ENCODE measurements at places on chromosomes 4 and X.
A peak's percentile ranks its signal among the peaks of the same experiment; 100 is the strongest.

- DNase-seq: no peak
Observed at GRCh38 chr4:92334716-92335350, 31.1 kb downstream of the GRID2 start.

- no peak for DNase-seq
Observed at GRCh38 chrX:46938589-46938988, 26.4 kb downstream of the JADE3 start.

GRCh38 chr4:56752985-56753384, 68.5 kb downstream of the SPINK2 start:
- DNase-seq: no peak

- no peak for DNase-seq
Observed at GRCh38 chr4:141328560-141329173, 108.0 kb downstream of the ZNF330 start.

DNA sequence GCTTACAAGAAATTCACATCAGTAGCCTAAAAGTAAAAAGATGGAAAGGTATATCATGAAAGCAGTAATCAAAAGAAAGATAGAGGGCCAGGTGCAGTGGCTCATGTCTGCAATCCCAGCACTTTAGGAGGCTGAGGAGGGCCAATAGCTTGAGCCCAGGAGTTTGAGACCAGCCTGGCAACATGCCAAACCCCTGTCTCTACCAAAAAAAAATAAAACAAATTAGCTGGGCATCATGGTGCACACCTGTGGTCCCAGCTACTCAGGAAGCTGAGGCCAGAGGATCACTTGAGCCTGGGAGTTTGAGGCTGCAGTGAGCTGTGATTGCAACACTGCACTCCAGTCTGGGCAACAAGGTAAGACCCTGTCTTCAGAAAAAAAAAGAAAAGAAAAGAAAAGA, 55.5 kb downstream of the GSPT2 start:
- DNase-seq: no peak

- DNase-seq: no peak
Observed at GRCh38 chr4:89243733-89244252, 63.8 kb downstream of the GPRIN3 start.

- DNase-seq: no peak
Observed at GRCh38 chr4:52665592-52665991, 6.5 kb upstream of the USP46 start.

DNA sequence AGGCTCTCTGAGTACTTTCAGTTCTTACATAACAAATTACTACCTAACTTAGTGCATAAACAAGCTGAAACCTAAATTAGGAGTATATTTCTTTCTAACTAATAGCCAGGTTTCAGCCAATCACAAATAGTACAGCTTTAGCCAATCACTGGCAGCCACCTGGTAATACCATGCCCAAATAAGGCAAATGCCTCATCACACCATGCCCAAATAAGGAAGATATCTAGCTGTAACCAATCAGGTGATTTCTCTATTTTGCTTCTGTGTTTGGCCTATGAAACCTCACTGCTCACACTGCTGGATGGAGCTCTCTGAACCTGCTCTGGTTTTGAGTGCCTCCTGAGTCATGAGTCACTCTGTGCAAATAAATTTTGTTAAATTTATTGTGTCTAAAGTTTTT, 113.5 kb downstream of the DDIT4L start:
- DNase-seq: no peak

- no peak for DNase-seq
Observed at GRCh38 chr4:11549525-11549924, 120.8 kb upstream of the HS3ST1 start.

- DNase-seq: no peak
Observed at GRCh38 chrX:37077646-37078433, 69.7 kb downstream of the FAM47C start.

DNA sequence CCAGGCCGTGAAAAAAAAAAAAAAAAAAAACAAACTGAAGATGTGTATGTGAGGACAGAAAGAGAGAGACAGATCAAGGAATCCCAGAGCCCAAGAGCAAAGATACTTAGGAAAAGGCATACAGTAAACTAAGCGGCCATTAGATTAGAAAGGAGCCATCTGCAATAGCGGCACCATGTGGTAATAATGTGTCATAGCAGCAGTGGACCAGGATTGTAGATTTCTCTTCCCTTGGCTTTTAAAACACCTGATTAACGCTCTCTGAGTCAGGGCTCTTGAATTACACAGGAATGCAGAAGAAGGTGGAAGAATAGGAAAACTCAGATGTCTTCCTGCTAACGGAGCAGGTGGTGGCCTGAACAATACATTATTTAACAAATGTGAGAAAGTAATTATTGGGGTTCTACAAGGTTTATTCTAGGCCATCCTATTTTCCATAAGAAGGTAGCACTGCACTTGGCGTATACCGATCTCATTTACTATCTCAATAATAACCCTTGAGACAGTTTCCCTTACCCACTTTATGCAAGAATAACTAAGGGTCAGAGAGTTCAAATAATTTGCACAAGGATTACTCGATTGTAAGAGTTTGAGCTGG, 182.7 kb downstream of the KCNIP4 start:
- DNase-seq: peak; percentile 4

GRCh38 chr4:5165420-5166369, 114.4 kb downstream of the STK32B start:
- DNase-seq: no peak

- no peak for DNase-seq
Observed at GRCh38 chrX:31338991-31339350, 267.1 kb upstream of the FTHL17 start.

DNA sequence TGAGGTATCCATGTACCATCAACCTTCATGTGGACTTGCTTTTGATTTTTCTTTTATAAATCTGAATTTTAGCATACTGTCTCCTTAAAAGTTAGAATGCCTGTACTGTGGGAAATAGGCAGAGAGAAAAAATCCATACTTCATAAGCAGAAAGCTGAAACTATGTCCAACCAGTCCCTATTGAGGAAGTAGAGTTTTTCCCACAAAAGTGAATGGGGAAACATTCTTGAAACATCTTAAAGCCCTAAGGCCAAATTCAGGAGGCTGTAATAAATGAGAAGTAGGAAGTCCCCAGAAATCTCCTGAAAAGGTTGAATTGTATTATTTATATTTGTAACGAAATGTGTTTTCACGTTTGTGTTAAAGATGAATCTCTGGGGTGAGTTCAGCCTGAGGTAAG, 56.3 kb downstream of the ENOX2 start:
- DNase-seq: no peak

DNA sequence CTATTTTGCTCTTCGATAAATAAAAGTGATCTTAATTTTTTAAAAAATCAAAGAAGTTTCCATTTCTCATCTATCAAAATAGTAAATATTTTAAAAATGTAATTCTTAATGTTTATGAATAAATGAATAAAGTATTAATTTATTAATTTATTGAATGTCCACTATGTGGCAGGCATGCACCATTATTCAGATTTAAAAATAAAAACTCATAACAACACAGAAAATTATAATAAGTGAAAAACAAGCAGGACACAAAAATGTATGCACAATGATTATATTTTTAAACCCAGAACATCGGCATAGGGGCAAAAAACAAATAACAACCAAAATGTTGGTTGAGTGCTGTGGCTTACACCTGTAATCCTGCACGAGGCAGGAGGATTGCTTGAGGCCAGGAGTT, 5.3 kb upstream of the PYURF start:
- DNase-seq: no peak

DNA sequence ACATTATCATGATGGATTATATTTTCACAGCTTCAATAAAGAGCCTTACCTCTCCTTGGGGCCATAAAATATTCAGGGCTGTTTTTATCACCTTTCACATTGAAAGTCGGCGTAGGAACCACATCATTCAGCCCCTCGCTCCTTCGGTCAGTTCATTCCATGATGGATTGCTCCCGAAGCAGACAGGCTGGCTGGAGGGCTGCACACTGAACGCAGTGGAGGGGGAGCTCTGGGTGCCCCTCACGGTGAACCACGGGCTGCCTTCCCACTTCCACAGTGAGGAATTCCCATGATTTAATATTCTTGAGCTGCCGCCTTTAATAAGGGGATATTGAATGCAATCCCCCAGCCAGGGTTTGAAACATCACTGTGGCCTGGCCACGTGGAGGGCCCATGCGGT, 16.0 kb downstream of the PPP2R2C start:
- DNase-seq: no peak

DNA sequence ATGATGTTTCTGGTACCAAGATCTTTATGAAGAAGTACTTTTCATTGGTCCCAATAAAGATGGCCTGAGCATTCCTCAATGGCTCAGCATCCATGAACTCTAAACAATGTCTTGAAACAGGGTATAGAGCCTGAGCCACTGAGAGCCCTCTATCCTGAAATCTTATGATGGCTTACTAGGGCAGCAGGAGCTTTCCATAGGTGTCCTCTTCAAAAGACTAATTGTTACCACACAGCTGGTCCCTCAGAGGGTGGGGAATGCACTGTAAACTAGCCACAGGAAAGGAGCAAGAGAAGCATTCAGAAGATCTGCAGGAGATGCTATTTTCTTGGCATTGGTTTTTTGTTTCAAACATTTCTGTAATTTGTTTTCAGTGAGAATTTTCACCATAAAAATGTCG, 5.6 kb upstream of the BANK1 start:
- no peak for DNase-seq

- DNase-seq: no peak
Observed at GRCh38 chr4:52915730-52916300, 53.7 kb downstream of the RASL11B start.

DNA sequence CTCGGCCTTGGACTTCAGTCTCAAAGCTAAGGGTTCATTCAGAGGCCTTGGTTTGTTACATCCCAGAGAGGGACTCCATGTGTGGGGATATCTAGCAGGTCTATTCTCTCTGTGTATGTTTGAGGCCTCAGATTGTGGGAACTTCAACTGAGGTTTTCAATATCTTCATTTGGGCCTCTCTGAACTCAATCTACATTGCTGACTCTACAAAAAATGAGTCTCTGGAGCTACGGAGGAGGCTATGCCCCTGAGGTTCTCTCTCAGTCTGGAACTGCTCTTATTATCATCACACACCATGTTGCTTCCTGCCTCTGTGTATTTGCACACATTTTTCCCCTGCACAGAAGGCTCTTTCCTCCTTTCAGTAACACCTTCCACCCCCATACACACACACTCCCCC, 5.1 kb upstream of the TSR2 start:
- DNase-seq: no peak

DNA sequence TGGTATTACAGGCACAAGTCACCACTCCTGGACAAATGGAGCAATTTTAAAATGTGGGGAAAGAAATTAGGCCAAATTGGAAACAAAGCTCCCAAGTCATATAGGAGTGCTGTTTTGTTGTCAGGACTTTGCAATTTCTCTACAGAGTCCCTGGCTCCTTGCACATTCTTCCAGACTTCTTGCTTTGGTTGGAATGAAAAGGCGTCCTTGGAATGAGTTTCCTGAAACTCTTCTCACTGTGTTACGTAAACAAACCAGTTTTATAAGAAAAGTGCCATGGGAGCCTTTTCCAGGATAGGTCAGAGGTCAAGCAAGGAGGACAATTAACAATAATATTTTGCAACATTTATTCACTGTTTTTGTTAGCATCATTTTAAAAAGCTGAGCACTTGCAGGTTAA, 32.4 kb upstream of the KIT start:
- no peak for DNase-seq

- no peak for DNase-seq
Observed at GRCh38 chr4:40575846-40576245, 53.8 kb downstream of the RBM47 start.

GRCh38 chr4:84547211-84547610, 35.7 kb upstream of the CDS1 start:
- DNase-seq: no peak

DNA sequence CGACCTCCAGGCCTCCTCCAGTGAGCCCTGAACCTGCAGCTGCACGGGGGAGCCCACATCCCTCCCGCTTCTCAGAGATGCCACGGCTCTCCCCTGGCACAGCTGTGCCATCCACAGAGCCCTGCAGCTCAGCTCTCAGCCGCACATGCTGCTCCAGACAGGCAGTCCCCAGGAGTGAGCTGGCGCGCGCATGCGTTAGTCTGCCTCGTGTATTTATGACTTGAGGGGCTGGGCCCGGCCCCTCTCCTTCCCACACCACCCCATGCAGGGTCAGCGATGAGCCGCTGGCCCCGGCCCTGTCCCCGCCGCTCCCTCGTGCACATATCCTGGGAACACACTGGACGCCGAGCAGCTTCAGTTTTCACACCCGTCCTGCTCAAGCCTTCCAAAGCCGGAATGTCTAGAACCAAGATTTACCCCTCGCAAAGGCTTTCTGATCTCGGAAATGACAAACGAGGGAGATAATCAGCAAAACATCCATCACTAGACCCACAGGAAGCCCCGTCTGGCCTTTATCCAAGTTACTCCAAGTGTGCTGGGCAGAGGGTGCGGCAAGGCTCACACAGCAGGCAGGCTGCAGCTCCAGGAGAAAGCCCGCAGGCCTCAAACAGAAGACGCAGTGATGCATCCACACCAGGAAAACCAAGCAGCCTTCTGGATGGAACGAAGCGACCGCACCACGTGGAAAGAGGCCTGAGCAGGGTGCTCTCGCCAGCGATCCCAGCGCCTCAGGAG, 24.3 kb downstream of the GAK start:
- no peak for DNase-seq

GRCh38 chr4:150415213-150415612, 166.7 kb upstream of the MAB21L2 start:
- no peak for DNase-seq

- DNase-seq: no peak
Observed at GRCh38 chrX:108000751-108001150, 18.6 kb upstream of the TEX13B start.

- DNase-seq: no peak
Observed at GRCh38 chr4:2340272-2341061, 78.0 kb downstream of the ZFYVE28 start.

DNA sequence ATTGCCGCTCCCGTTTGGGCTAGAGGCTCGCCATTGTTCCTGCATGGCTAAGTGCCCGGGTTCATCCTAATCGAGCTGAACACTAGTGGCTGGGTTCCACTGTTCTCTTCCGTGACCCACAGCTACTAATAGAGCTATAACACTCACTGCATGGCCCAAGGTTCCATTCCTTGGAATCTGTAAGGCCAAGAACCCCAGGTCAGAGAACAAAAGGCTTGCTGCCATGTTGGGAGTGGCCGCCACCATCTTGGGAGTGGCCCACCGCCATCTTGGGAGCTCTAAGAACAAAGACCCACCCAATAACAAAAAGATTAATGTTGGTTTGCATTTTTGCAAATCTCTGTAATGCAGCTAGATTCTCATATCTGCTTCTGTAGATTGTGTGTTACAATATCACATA, 299.0 kb downstream of the DCHS2 start:
- DNase-seq: no peak

DNA sequence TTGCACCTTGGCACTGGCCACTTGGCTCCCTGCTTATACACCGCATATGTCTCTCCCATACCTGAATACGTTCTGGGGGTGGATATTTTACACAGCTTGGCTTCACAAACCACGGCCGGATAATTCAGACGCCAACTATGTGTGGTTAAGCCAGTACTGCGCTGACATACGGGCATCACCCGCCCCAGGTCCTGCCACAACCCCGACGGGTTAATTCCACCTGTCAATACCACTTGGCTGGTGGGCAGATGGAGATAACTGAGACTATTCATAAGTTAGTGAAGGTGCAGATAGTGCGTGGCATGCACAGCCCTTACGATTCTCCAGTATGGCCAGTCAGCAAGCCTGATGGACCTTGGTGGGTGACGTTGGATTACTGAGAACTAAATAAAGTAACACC, 696.3 kb upstream of the AGA start:
- DNase-seq: no peak

GRCh38 chrX:130024127-130024526, 41.7 kb downstream of the BCORL1 start:
- DNase-seq: peak; percentile 3
